ENCODE measurements at places on chromosomes 3 and 15.

DNA sequence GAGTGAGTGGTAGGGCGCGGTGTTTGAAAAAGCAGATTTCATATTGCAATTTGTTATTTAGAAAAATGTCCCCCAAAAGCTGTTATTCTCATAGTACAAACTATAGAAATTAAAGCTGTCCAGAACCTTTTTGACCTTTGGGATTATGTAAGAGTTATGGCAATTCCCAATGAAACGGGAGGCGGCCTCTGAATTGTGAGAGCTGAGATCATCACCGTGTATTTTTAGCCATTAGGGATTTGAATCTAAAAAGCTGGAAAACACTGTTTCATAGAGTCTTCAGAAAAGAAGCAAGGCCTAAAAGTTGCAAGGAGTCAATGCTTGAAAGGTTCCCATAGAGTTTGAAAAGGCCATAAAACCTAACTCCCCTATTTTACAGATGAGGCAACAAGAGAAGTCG is 38.6 kb upstream of the SLC25A26 start:
- DNase-seq: no peak

DNA sequence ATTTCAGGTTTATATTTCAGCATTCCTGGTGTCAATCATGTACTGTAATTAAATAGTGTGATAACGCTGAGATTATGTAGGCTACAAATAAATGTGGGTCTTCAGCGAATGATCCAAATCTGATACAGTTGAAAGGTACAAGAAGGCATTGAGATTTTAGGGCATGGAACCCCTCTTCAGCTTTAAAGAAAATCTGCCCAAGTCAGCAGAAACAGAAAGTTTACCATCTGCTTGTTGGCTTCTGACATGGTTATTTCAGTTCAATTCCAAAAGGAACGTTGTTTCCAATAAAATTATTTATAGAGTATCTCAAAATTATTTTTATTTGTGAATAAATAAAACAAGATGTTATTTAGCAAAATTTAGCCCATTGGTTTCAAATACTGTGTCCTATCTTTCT is 400.2 kb upstream of the RORA start:
- no peak for DNase-seq

DNA sequence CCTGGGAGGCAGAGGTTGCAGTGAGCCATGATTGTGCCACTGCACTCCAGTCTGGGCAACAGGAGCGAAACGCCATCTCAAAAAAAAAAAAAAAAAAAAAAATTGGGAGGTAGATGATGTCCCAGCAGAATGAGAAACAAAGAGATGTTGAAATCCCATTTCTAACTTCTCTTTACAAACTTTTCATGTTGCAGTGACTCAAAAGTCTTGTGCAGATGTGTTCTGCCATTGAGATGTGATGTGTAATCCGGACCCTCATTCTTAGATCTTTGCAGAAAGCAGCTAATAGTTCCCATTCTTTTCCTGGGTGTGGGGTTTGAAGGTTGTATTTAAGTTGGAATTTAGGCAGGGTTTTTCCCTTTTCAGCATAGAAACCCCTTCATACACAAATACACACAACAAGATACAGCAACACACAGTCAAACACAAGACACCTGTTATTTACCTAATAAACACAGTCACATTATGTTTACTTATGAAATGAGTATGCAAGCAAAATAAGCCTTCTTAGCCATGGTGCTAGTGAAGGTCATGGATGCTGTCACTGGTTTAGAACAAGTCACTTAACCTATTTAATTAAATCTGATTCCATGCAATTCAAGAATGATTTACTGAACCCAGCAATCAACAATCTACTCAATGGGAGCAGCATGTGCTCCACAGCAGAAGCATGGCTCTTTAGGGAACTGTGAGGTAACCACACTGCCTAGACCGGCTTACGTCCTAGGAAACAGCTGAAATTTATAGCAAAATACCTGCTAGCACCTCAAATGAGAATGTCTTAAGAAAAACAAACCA is 14.9 kb downstream of the SIAH2 start:
- DNase-seq: no peak

DNA sequence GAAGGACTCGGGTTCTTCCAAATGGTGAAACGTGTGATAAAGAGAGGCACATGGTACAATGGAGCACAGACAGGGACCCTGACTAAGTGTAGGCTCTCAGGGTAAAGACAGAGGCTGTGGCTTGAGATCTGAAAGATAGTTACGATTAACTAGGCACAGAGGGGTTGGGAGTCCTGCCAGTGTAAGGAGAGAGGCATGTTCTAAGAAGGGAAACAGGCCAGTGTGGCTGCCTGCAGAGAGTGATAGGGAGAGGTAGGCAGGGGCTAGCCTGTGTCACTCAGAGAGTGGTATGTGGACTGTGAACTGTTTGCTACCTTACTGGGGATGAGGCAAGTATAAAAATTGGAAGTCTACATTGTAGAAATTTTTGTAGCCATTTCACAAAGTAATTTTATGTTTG is 109.5 kb downstream of the PEX5L start:
- no peak for DNase-seq

GRCh38 chr3:127444761-127445160 is 145.8 kb downstream of the TPRA1 start:
- DNase-seq: no peak

- peak; percentile 18 for DNase-seq
These were observed 74.0 kb upstream of the MANF start for GRCh38 chr3:51311055-51311454.
